ENCODE measurements at places on chromosomes 7 and 10.

DNA sequence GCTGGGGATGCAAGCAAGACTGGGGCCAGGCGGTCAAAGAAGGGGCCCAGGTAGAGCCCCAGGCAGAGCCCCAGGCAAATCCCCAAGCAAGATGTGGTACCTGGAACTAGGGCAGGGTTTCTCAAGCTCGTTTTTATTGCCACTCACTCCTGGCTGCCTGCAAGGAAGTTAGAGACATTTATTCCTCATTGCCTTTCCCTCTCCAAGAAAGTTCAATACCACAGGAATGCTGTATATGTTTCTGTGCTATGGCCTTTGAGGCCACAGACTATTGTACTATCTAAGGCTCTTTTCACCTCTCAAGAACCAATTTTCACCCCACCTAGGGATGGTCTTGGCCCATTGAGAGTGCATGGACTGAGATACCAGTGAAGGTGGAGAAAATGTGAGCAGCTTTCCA lies 71.3 kb downstream of the TACC2 start:
- DNase-seq = no peak

GRCh38 chr10:115844591-115844990 lies 428.4 kb downstream of the GFRA1 start:
- no peak for DNase-seq

- no peak for DNase-seq
Observed at GRCh38 chr10:22839639-22840038, 88.2 kb upstream of the ARMC3 start.

DNA sequence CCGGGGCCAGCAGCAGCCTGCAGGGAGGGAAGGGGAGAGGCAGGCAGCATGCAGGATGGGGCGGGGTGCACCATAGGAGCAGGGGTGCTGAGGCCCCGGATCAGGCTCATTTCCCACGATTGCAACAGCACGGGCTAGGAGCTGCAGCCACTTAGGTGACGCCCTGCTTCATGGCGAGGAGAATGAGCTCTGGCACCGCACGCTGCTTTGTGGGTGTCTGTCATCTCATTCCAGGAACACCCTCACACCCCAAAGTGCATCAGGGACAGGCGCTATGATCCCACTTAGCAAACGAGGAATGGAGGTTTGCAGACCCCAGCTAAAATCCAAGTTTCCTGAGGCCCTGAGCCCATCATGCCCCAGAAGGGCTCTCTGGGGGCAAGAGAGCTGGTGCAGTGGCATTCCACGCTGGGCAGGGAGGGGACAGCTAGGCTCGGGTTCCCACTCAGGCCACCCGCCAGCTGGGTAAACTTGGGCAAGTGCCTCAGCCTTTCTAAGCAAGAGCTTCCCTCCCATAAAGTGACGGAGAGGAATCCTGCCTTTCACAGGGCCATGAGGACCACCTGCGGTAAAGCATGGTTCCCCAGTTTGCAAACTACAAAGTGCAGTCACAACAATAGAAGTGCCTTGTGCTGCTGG lies 9.3 kb downstream of the KCNH2 start:
- DNase-seq = no peak

DNA sequence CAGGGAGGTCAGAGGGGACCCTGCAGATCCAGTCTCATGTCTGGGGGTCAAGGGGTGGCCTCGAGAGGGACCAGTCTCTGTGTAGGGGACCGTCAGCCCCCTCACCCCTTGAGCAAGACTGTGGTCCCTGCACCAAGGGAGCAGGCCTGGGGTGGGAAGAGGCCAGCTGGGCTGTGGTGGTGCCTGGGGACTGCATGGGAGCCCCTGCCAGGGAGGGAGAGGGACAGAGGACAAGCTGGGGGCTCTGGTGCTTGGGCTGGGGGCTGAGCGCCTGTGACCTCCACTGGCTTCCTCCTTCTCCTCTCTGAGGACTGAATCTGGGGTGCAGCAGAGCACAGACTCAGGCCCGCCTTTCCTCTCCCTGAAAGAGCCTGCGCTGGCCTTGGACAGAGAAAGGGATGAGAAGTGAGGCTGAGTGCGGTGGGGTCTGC lies 771 bp upstream of the PILRB start:
- no peak for DNase-seq

- no peak for DNase-seq
Observed at GRCh38 chr7:140161047-140161446, 15.7 kb downstream of the KDM7A start.

DNA sequence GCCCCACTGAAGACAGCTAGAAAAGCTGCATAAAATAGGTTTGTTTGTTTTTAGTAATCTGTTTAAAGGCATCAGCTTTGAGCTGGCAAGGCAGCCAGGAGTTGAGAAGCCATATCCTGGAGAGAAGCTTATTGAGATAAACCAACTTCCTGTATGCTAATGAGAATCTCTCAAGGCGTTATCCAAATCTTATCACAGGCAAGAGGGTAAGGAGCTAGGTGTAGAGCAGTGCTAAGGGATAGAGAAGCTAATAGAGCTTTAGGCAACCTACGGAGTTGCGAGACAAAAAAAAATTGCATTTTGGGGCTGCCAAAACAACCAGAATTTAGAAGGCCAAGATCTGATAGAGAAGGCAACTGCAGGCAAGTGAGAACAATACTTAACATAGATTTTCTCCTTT lies 641.6 kb downstream of the SH2D4B start:
- no peak for DNase-seq

DNA sequence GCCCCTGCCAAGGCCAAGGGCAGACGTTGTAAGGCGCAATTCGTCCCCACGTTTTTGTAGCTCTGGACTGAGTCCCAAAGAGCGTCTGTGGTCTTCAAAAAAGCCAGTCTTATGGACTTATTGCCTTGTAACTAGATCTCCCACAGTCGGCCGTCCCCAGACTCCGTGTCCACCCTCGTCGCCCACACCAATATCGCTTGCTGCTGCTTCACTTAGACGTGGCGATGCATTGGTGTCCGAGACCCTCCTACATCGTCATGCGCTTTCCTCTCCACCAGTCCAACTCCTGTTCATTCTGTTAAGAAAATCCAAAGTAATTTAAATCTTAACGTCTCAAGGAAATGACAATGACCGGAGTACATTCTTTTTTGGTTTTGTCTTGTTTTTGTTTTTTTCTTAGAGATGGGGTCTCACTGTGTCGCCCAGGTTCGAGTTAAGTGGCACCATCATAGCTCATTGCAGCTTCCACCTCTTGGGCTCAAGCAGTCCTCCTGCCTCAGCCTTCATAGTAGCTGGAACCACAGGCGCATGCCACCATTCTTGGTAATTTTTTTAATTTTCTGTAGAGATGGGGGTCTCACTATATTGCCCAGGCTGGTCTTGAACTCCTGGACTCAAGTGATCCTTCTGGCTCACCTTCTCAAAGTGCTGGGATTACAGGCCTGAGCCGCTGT lies 851 bp downstream of the KIFBP start:
- no peak for DNase-seq

- no peak for DNase-seq
Observed at GRCh38 chr10:131655101-131655849, 245.5 kb upstream of the PPP2R2D start.

DNA sequence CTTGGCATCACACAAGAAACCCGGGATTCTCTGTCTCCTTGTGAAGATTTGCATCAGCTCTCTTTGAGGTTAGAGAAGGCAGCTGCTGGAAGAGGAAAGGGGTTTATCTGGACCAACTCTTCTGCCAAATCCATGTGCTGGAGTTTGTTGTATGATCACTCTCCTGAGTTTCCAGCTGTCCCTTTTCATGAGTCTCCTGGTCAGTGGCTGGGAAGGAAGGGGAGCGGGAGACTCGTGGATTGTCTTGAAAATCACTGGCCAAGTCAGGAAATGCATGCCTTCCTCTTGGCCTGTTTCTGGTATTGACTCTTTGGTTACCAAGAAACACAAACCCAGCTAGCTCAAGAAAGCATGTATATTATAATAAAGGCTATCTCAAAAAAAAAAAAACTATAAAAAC lies 38.8 kb downstream of the TACR2 start:
- no peak for DNase-seq

GRCh38 chr10:78944723-78945312 lies 123.9 kb upstream of the ZMIZ1 start:
- no peak for DNase-seq

- no peak for DNase-seq
Observed at GRCh38 chr7:159022238-159022993, 122.3 kb downstream of the VIPR2 start.

DNA sequence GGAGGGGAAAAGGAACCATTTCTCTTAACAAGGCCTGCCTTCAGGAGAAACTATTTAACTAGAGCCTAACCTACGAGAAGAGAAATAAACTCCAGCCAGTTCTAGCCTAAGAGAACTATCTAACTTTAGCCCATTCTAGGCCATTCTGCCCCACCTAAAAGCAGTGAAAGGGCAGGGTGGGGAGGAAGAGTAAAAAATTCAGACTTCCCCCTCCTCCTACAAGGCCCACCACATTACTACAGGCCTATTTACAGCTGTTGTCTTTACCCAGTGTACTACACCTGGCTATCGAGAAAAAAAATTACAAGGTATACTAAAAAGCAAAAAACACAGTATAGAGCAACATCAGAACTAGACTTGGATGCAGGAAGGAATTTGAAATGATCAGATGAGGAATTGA lies 93.0 kb downstream of the KMT2C start:
- DNase-seq = no peak

GRCh38 chr7:150974468-150975391 lies 3.4 kb downstream of the KCNH2 start:
- no peak for DNase-seq

- DNase-seq = no peak
Observed at GRCh38 chr10:33141251-33141650, 183.2 kb upstream of the ITGB1 start.

- DNase-seq = no peak
Observed at GRCh38 chr10:33520223-33520622, 185.8 kb upstream of the NRP1 start.

DNA sequence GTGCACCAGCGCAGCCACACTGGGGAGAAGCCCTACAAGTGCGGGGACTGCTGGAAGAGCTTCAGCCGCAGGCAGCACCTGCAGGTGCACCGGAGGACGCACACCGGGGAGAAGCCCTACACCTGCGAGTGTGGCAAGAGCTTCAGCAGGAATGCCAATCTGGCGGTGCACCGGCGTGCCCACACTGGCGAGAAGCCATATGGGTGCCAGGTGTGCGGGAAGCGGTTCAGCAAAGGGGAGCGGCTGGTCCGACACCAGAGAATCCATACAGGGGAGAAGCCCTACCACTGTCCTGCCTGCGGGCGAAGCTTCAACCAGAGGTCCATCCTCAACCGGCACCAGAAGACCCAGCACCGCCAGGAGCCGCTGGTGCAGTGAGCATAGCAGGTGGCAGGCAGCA lies 12.9 kb downstream of the ZSCAN25 start:
- no peak for DNase-seq

DNA sequence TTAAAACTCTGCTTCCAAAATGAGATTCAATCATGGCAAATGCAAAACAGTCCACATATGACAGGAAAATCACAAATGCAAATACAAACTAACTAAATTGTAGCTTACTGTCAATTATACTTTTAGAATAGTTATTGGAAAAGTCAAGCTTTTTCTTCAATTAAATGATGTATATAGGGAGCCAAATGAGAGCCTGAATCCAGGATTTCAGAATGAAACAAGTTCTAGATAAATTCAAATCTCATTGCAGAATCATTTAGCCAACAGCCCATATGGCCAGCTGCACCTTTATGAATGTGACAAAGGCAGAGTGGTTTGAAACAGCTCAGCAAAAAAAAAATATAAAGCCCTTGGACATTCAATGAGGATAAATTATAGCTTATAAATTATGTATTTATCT lies 82.2 kb upstream of the SCIN start:
- no peak for DNase-seq

- DNase-seq = no peak
Observed at GRCh38 chr10:46222364-46222935, 64.3 kb upstream of the ANTXRL start.

- DNase-seq = no peak
Observed at GRCh38 chr10:71725249-71725648, 5.7 kb upstream of the C10orf105 start.

DNA sequence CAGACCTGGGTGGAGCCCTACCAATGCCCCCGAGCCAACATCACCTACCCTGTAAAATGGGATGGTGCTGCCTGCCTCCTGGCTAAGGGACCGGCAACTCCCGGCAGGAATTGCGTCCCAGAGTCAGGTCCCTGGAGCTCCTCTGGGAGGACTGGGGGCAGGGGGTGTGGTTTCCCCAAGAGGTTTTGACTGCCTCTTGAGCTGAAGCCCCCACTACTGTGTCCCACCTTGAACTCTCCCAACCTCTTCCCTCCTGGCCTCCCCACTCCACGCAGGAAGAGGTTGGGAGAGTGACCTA lies 1.3 kb downstream of the SH2B2 start:
- no peak for DNase-seq

DNA sequence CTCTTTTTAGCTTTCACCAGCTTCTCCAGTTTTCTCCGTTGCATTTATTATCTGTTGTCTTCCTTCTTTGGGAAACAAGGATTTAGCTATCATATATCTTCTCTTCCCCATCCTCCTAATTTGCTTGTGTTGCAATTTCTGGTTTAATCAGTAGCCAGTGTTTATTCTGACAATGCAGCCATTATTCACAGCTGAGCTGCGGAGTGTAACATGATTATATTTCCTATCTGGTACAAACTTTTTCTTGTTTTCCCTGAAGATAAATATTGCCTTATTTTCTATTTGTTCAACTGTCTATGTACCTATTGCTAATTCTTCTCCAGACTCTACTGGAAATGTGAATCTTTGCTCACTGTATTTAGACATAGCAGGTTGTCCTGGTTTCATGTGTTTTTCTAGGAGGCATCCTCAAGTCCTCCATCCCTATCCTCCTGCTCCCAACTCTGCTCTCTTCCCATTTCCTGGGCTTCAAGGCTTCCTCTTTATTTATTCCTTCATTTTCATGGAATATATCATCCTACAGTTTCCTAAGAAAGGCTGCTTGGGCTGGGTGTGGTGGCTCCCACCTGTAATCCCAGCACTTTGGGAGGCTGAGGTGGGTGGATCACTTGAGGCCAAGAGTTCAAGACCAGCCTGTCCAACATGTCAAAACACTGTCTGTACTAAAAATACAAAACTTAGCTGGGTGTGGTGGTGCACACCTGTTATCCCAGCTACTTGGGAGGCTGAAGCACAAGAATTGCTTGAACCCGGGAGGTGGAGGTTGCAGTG lies 72.4 kb upstream of the KDM7A start:
- DNase-seq = no peak

DNA sequence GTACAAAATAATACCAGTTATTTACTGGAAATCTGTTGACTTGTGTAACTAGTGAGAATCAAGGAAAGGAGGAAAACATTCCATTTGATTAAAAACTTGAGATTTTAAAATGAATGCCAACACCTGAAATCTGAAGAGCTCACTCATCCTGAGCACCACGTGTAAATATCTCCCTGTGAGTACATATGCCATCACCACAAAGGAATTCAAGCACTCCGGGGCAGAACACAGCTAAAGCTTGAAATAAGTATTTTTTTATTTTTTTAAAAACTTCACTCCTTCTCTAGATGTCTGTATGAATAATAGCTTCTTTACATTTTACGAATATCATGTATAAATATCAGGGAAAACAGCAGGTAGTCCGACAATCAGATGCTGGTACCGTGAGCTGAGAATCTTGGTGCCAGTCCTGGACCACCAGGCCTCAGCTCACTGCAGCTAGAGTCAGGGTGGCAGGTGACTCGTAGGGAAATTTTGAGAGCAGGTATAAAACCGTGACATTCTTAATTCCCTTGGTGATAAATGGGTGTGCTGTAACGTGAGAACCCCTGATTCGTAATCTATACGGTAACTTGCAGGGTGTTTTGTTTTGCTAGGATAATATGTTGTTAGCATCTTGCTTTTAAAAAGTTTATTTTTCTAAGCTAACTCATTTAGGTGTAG lies 12.7 kb downstream of the LMTK2 start:
- DNase-seq = no peak
